ENCODE measurements at places on chromosomes 7 and 10. TPM values are rescaled to one million over a fixed set of nuclear protein-coding genes. Genes with fewer than 3 reads are reported as not detected.

Gene SPDYE2B
- total RNA-seq = not detected

GRCh38 chr7:65812281-65812680 is 60.6 kb upstream of the VKORC1L1 start:
- no peak overlapping the region for H3K4me3 ChIP-seq
- H3K36me3 ChIP-seq = no peaks in the 10 kb centered on the region
- no peak for DNase-seq
- H3K27me3 ChIP-seq = no peaks in the 10 kb centered on the region
- no peaks in the 10 kb centered on the region for H3K4me1 ChIP-seq

GRCh38 chr10:101726115-101726387 is 31.1 kb upstream of the FBXW4 start:
- no peaks in the 10 kb centered on the region for H3K36me3 ChIP-seq
- no peak for DNase-seq
- no peaks in the 10 kb centered on the region for H3K4me1 ChIP-seq
- H3K27ac ChIP-seq = no peak overlapping the region

DNA sequence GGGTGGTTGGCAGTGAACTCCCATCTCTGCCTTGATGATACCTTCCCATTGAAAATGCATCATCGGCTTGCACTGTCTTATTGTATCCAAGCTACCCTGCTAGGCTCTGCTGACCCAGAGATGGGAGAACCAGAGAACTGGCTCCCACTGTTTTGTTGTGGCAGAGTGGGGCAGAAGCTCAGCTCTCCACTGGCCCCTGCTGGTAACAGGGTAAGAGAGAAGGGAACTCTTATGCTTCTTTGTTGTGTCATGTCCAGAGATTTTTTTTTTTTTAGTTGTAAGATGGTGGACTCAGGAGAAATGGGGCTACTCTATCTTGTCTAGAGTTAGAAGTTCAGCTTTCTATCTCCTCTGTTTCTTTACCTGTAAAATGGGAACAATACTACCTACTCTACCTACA is 100.5 kb upstream of the SDK1 start:
- peaks cover 1% of the 10 kb centered on the region for H3K27me3 ChIP-seq
- H3K27ac ChIP-seq = no peak overlapping the region
- DNase-seq = no peak
- H3K4me3 ChIP-seq = no peak overlapping the region

Gene ABCB1
- total RNA-seq = 0.40 TPM

Gene CACNA2D1
- total RNA-seq = 167 TPM

DNA sequence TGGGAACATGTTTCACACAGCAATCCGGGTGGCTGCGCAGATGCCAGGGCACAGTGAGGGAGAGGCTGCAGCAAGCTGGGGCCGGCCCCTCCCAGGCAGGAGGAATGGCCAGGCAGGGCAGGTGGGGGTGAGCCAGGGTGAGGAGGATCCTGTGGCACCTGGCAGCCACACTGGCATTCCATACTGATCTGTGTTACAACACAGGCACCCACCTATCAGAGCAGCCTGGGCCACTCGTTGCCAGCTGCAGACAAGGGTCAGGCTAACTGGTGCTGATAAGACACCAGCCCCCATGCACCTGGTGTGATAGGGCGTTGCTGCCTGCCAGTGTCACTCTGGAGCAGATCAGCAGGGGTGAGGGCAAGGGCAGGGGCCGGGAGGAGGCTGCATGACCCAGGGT is 16.6 kb upstream of the RET start:
- H3K4me1 ChIP-seq = no peaks in the 10 kb centered on the region
- no peaks in the 10 kb centered on the region for H3K27me3 ChIP-seq
- H3K36me3 ChIP-seq = no peaks in the 10 kb centered on the region
- DNase-seq = peak; percentile 7

Gene ING3
- 9.7 TPM for total RNA-seq

Gene COX15
- 59.4 TPM for total RNA-seq

Gene ABI1
- total RNA-seq = 24.9 TPM

- H3K27me3 ChIP-seq = no peaks in the 10 kb centered on the region
- no peak for DNase-seq
- no peaks in the 10 kb centered on the region for H3K4me1 ChIP-seq
- H3K36me3 ChIP-seq = no peaks in the 10 kb centered on the region
- no peak overlapping the region for H3K27ac ChIP-seq
- H3K4me3 ChIP-seq = no peak overlapping the region
Measured at GRCh38 chr7:17441557-17441956, 143.1 kb downstream of the AHR start.

- H3K4me3 ChIP-seq = no peak overlapping the region
- no peaks in the 10 kb centered on the region for H3K36me3 ChIP-seq
- no peaks in the 10 kb centered on the region for H3K4me1 ChIP-seq
- H3K27ac ChIP-seq = no peak overlapping the region
- DNase-seq = no peak
Measured at GRCh38 chr7:11485636-11486035, 346.4 kb downstream of the THSD7A start.

DNA sequence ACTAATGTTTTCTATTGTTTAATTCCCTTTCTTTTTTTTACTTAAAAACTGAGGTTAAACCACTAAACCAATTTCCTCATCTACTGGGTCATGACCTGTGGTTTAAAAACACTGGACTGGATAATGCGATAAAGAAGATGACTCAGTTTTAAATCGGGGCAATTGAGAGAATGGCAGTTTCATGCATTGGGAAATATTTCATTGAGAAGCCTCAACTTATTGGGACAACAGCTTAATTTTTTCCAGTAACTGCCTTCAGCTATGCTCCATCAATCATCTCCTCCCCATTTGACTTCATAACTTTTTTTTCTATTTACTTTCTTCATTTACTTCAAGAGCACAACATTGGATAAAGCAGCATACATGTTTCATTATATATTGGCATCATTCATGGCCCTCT is 61.8 kb upstream of the MET start:
- H3K4me3 ChIP-seq = no peak overlapping the region
- no peak overlapping the region for H3K27ac ChIP-seq
- H3K27me3 ChIP-seq = no peaks in the 10 kb centered on the region
- no peaks in the 10 kb centered on the region for H3K4me1 ChIP-seq

Gene MRC1
- total RNA-seq = 16.4 TPM

DNA sequence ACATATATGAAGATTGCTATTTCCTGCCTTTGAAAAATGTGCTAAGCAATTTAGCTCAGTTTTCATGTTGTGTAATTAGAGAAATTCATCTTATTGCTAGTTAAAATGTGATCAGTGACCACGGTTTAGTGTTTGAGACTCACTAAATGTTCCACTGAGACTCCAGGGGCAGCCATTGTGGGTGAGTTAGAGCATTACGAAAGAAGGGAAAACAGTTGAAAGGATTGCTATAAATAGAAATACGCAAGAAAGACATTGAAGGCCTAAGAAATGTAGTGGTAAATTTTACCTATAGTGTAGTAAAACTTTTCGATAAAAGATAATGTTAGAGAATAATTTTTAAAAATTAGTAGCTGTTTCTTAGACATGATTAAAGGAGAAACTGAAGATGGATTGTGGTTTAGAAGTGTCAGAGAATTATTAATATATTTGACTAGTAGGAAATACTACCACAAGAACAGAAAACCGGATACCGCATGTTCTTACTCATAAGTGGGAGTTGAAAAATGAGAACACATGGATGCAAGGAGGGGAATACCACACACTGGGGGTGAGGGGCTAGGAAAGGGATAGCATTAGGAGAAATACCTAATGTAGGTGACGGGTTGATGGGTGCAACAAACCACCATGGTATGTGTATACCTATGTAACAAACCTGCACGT is 394.5 kb downstream of the SEMA3D start:
- H3K27ac ChIP-seq = no peak overlapping the region

DNA sequence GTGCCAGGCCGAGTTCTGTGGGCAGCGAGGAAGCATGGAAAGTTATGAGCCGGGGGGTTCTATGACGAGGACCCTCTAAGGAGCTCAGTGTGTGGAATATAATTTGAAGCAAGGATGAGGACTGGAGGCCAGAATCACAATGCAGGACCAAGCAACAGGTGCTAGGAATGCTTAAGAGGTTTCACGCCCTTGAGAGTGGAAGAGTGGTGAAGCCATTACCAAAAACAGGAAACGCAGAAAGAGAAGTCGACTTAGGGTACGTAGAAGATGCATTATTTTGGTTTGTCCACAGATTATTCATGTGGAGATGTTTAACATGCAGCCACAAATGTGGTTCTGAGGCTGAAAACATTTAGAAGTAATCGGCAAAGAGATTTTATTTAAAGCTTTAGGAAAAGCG is 78.7 kb downstream of the PIP4K2A start:
- H3K36me3 ChIP-seq = no peaks in the 10 kb centered on the region
- H3K4me1 ChIP-seq = no peaks in the 10 kb centered on the region
- no peaks in the 10 kb centered on the region for H3K27me3 ChIP-seq
- H3K27ac ChIP-seq = no peak overlapping the region
- H3K4me3 ChIP-seq = no peak overlapping the region
- no peak for DNase-seq

DNA sequence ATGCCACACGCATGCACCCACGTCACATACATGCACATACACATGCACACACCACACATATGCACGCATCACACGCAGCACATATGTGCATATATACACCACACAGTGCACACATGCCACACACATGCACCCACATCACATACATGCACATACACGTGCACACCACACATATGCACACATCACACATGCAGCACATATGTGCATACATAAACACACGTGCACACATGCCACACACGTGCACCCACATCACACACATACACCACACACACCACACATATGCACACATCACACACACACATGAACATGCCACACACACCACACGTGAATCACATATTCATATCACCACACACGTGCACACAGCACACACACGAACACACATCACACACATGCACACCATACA is 338.8 kb downstream of the PTPRN2 start:
- H3K36me3 ChIP-seq = no peaks in the 10 kb centered on the region
- H3K27ac ChIP-seq = no peak overlapping the region
- H3K4me1 ChIP-seq = no peaks in the 10 kb centered on the region
- H3K4me3 ChIP-seq = no peak overlapping the region
- H3K27me3 ChIP-seq = no peaks in the 10 kb centered on the region
- DNase-seq = no peak

GRCh38 chr10:109960682-109961081 is 37.4 kb upstream of the XPNPEP1 start:
- no peak overlapping the region for H3K27ac ChIP-seq
- DNase-seq = no peak
- H3K4me3 ChIP-seq = no peak overlapping the region
- no peaks in the 10 kb centered on the region for H3K4me1 ChIP-seq

- DNase-seq = peak; percentile 14
- no peaks in the 10 kb centered on the region for H3K36me3 ChIP-seq
- H3K4me1 ChIP-seq = peaks cover 10% of the 10 kb centered on the region
- H3K27me3 ChIP-seq = peaks cover 59% of the 10 kb centered on the region
- peak within 1 kb of the TSS; percentile 59 for H3K4me3 ChIP-seq
- H3K27ac ChIP-seq = no peak within 1 kb of the TSS
Measured at GRCh38 chr7:49773218-49773935, at the start of gene VWC2. Gene VWC2 (plus strand): TSS chr7:49773638. CDS start chr7:49775436, 1,798 bp downstream.

Gene OR2A1
- total RNA-seq = not detected

- no peak overlapping the region for H3K27ac ChIP-seq
- H3K36me3 ChIP-seq = no peaks in the 10 kb centered on the region
- DNase-seq = no peak
- no peak overlapping the region for H3K4me3 ChIP-seq
- H3K27me3 ChIP-seq = no peaks in the 10 kb centered on the region
- H3K4me1 ChIP-seq = peaks cover 40% of the 10 kb centered on the region
Measured at GRCh38 chr7:131061158-131061557, 266.5 kb upstream of the MKLN1 start.

DNA sequence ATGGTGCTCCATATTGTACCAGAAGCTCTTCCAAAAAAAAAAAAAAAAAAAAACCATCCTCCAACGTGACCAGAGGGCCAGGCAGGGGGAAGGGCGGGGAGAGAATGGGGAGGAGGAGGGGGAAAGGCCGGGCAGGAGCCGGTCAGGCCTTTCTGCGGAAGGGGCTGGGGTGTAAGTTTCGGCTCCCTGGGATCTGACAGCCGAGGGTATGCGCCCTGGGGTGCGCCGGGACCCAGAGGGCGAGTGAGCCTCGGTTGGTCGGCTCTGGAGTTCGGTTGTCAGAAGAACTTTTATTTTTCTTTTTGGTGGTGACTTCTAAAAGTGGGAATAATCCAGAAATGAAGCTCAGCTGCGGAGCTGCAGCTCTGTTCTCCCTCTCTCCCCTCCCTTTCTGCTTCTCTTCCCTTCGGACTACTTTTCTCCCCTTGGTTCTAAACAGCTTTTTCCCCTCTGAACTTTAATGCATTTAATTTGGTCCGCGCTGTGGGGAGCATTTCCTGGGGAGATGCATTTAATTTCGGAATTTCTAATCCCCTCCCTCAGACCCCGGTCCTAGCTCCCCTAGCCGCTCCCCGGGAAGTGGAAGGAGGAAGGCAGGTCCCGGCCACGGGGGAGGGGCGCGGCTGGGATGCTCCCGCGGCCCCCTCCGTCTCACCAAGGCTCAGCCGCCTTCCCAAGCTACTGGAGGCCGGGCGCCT is 3.9 kb upstream of the PAX2 start:
- H3K27me3 ChIP-seq = peaks cover 3% of the 10 kb centered on the region
- no peak overlapping the region for H3K4me3 ChIP-seq

- no peaks in the 10 kb centered on the region for H3K36me3 ChIP-seq
- no peak for DNase-seq
- H3K4me3 ChIP-seq = no peak overlapping the region
- H3K27me3 ChIP-seq = no peaks in the 10 kb centered on the region
Measured at GRCh38 chr7:112366886-112367285, 83.4 kb upstream of the IFRD1 start.

DNA sequence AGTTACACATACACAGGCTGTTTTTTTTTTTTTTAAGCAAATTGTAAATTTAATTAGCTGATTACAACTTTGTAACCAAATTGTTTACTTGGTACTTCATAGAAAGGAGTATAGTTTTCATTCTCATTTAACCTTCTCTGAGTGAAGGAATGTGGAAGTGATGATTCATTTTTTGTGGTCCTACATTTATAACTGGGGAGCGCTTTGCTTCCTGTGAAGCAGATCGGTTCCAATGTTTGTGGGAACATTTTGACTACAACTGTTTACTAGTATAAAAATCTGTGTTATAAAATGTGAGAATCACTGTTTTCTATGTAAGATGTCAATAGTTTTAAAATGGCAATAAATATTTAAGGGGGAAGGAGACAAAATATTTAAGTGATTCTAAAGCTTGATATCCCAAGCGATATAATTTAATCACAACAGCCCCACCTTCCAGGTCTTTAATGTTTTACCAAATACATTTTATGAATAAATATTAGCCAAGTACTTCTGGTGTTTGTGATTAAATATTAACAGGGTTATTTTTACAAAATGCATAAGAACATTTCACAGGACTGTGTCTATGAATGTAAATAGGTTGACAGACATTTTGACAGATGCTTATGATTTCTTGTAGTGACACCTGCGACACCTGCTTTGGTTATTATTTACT is 57.1 kb downstream of the NXPH1 start:
- no peaks in the 10 kb centered on the region for H3K36me3 ChIP-seq
- H3K4me3 ChIP-seq = no peak overlapping the region
- no peaks in the 10 kb centered on the region for H3K4me1 ChIP-seq
- no peak overlapping the region for H3K27ac ChIP-seq

Gene GFRA1
- 9.2 TPM for total RNA-seq

DNA sequence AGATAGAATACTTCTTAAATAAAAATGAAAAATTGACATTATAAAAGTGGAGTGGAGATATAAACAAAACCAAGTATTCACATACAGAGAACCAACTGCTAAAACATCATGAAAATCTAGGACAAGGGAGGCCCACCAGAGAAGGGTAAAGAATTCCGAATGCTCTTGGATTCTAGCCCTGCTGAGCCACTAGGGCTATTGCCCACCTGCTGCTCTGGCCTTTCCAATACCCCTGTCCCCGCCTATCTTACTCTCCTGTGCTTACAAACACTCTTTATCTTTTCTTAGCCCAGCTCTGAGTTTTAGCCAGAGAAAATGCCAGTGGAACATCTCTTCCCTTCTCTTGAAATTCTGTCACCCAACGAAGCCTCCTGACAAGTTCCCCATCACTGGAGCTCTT is 100.3 kb downstream of the MACC1 start:
- H3K27ac ChIP-seq = no peak overlapping the region
- DNase-seq = no peak
- H3K36me3 ChIP-seq = no peaks in the 10 kb centered on the region
- no peaks in the 10 kb centered on the region for H3K27me3 ChIP-seq

Gene LIPK
- total RNA-seq = not detected

All from psoas muscle (tissue), 8 donors.